ENCODE measurements at places on chromosomes 12 and 14.

DNA sequence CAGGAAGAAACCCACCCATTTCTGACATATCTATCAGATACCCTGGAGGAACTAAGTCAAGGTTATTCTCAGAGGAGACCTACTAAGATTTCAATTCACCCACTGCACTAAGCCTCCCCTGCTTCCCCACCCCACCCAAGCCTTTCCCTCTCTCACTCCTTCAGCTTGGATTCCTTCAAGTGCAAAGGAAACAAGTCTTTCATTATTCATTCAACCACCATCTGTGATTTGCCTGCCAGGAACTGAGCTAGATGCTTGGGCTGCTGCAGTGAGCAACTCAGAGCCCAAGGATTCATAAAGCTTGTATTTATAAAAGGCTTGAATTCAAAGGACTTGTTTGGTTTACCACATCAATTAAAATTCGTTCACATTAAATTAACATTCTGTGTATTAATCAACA, 161.3 kb downstream of the GXYLT1 start:
- no peak for DNase-seq

DNA sequence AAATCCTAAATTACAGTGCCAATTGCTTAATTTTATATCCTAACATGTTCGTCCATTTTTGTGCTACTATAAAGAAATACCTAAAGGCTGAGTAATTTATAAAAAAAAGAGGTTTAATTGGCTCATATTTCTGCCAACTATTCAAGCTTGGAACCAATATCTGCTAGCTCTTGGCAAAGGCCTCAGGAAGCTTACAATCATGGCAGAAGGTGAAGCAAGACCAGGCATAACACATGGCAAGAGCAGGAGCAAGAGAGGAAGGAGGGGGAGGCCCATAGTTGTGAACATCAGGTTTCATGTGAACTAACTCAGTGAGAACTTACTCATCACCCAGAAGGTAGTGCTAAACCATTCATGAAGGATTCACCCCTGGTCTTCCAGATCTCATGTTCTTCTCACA, 494.3 kb downstream of the CCER1 start:
- no peak for DNase-seq

DNA sequence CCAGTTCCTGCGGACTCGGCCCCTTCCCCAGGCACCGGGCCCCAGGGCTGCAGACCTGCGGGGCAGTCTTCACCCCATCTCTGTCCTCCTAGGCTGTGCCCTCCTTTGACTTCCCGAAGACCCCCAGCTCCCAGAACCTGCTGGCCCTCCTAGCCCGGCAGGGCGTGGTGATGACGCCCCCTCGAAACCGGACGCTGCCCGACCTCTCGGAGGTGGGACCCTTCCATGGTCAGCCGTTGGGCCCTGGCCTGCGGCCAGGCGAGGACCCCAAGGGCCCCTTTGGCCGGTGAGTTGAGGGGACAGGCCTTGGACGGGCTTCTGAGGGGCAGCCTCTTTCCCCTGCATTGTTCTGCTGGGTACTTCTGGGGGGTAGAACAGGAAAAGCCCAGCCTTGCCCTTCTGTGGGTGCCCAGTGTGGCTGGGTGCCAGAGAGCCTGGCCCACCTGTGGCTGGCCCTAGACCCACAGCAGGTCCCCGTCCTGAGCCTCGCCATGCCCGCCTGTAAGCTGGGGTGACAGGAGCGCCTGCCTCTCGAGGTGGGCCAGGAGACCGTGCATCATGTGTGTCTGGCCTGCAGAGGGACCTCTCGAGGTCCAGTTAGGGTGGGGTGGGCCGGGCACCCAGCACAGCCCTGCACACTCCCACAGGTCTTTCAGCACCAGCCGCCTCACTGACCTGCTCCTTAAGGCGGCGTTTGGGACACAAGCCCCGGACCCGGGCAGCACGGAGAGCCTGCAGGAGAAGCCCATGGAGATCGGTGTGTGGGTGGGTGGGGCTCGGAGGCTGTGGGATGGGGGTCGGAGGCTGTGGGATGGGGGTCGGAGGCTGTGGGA, 12.6 kb upstream of the PUS1 start:
- DNase-seq = no peak

GRCh38 chr12:116150452-116150851, 127.0 kb downstream of the MED13L start:
- DNase-seq = no peak

DNA sequence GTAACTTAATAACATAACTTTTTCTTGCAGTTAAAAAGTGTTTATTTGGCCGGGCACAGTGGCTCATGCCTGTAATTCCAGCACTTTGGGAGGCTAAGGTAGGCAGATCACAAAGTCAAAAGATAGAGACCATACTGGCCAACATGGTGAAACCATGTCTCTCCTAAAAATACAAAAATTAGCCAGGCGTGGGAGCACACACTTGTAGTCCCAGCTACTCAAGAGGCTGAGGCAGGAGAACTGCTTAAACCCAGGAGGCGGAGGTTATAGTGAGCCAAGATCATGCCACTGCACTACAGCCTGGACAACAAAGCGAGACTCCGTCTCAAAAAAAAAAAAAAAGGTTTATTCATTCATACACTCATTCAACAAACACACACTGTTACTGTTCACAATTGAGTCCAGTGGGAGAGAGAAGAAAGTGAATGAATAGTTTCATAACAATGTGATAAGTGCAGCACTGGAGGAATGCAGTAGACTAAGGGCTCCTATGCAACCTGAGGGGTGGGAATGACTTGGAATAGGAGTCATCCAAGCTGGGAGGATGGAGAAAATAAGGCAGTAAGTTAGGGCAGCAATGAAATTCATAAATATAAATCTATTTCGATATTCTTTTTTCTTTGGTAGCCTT, 19.8 kb downstream of the DAD1 start:
- no peak for DNase-seq

DNA sequence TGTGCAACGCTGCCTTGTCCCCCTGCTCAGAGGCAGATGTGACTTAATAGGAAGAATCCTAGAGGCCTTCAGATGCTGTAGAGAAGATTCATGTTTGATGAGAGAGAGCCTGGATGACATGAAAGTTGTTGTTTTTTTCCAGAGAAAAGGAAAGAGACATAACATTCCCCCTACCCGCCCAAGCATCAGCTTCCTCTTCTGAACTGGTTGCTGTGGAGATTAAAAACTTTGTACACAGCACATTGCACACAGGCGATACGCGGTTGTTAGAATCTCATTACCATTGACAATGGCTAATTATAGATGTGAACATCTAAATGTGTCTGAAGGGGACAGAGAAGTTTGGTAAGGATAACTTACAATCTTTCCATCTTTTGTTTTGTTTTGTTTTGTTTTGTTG, 13.6 kb upstream of the ETFBKMT start:
- no peak for DNase-seq

DNA sequence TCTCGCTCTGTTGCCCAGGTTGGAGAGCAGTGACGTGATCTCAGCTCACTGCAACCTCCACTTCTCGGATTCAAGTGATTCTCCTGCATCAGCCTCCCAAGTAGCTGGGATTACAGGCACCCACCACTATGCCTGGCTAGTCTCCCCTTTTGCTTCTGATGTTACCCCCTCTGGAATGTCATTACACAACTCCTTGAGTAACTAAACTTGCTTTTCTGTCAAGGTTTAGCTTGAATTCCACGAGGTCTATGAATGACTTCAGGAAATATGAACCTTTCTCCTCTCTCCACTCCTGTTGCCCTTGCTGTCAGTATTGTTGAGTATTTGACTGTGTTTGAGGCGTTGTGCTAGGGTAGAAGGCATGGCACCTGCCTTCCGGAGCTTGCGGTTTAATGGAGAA, 16.8 kb upstream of the RTRAF start:
- DNase-seq = no peak

Data from NCI-H2081 treated with DMSO at 0.1 percent for 48 hours (cell line).